ENCODE measurements at places on chromosomes 11 and 22.

DNA sequence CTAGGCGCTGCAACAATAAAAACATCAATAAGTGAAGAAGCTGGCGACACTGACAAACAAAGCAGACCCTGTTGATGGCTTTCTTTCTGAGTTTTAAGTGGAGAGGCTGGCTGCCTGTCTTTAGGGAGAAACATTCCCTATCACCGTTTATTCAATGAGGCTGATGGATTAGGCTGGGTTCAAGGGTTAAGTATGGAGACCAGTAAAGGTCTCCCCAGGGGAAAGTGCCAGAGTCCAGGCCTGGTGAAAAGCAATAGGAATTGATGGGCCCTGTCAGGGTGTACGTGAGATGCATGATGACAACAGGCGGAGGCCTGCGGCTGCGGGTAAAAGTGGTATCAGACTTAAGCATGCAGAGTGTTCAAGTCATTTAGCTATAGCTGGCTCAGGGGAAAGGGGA is 102.6 kb downstream of the ALX4 start:
- DNase-seq, result no peak

DNA sequence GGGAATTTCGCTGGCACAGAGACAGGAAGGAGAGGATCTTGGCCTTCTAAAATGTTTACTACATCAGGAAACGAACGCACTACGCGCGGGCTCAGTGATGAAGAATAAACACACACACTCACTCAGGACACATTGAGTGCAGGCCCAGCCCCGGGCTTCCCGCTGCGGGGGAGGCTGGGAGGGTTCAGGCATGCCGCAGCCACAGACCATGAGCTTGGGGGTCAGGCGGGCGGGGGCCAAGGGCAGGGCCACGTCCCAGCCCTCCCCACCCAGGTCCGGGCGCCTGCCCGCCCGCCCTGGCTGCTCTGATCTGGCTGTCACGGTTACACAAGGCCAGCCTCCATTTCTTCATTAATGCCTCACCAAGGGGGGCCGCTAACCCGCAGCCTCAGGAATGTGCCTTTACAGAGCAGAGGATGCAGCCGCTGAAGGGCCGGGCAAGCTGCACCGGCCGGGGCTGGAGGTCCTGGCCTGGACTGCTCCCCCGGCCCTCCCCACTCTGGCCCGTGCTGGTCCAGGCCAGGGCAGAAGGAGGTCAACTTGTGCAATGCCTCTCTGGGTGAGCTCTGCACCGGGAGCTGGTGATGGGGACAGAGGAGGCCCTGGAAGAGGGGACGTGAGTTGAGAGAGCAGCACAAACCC is 41.7 kb downstream of the IGF2 start:
- DNase-seq, result no peak

DNA sequence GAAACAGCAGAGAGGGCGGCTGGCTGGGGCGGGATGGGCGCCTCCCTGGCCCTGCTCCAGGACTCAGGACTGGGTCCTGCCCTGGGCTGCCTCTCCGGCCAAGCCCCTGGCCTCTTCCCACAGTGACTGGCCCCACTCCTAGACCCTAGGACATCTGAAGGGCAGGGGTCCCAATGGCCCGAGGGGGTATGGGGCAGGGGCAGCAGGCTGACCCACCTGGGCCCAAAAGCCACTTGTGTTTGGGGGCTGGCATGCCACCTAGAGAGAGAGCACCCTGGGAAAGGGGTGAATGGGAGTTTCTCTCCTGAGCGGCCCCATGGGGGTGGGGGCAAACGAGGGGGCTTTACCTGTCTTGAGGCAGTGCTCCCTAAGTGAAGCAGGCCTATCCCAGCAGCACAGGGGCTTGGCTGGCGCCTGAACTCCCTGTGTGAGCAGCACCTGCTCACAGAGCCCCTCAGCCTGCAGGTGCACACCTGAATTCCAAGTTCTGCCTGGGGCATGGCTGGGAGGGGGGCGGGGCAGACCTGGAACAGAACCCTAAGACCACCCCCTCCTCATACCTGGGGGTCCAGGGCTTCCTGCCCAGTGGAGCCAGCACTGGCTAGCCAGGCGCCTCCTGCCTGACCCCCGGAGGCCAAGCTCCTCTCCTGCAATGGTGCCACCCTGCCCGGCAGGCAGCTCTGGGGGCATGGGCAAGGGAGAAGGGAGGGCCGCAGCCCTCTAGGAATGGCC is 16.9 kb downstream of the DUSP8 start:
- no peak for DNase-seq

DNA sequence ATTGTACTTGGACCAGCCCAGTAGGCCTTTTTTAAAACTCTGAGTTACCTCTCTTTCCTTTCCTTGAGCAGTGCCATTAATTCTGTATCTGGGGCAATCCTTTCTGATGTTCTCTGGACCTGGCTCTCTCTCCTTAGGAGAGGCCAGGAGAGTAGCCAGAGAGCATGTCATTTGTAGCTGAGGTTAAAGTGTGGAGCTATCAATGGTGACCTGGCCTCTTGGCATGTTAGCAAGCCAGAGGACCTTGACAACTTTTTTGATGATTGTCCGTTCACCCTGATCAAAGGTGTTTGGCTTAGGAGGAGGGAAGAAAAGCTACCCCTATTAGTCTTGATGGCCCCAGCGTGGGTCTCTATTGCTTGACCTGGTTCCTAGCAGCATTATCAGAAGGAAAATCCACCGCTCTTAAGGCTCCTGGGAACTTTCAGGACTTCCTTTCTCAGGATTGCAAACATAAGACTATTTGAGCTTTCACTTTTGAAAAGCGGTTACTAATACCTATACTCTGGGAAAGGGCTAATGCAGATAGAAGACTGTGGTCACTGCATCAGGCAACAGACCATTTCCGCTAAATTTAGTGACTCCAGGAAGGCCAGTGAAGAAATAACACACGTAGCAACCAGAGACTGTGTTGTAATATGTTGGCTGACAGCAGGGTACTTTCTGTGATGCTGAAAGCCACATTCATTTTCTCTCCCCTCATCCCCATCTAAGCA is 18.2 kb downstream of the LIMK2 start:
- DNase-seq, result no peak

- DNase-seq, result no peak
These were observed 41.6 kb downstream of the DCUN1D5 start for GRCh38 chr11:103050351-103050750.

DNA sequence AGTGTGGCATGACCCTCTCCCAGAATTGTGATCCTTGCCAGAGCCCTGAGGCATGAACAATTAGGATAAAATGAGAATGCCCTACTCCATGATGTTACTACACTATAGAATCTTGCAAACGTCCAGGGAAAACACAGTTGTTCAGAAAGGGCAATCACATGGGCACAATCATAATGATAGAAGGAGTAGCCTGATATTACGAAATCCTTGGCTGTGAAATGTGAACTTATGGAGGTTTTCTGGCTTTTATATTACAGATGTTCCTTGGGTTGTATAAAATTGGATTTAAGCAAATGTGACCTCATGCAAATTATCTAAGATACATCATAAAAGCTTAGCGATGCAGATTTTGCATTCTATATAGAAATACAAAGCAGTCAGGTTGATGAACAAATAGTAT is 29.4 kb upstream of the TPH1 start:
- DNase-seq, result no peak

DNA sequence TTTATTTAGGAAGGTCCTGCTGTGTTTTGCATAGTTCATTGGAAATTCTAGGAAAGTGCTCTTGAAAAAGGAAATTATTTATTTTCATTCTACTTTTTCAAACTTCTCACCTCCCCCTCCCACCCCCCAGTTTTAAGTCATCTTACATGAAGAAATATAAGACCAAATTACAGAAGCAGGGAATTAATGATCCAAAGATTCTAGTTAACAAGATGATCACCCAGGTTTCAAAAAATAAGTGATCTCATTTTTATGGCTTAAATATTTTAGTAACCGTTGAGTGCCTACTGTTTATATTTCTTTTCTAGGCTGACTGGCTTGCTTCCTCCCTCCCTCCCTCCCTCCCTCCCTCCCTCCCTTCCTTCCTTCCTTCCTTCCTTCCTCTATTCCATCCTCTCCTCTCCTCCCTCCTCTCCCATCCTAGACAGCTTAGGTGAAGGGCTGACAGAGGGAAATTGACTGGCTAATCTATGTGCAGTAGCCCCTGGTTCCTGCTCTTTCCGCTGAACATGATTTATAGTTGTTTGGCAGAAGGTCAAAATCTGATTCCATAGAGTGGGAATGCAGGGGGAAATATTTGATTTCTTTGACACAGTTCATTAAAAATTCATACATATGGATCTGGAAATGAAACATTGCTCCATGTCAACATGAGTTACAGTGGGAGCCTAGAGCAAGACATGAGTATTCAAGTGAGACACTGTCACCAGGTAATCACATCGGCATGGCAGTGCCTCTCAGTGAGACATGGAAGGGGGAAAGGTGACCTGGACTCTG is 123.4 kb downstream of the COMMD9 start:
- DNase-seq, result no peak

GRCh38 chr11:128549256-128549944 is 38.0 kb downstream of the ETS1 start:
- no peak for DNase-seq

DNA sequence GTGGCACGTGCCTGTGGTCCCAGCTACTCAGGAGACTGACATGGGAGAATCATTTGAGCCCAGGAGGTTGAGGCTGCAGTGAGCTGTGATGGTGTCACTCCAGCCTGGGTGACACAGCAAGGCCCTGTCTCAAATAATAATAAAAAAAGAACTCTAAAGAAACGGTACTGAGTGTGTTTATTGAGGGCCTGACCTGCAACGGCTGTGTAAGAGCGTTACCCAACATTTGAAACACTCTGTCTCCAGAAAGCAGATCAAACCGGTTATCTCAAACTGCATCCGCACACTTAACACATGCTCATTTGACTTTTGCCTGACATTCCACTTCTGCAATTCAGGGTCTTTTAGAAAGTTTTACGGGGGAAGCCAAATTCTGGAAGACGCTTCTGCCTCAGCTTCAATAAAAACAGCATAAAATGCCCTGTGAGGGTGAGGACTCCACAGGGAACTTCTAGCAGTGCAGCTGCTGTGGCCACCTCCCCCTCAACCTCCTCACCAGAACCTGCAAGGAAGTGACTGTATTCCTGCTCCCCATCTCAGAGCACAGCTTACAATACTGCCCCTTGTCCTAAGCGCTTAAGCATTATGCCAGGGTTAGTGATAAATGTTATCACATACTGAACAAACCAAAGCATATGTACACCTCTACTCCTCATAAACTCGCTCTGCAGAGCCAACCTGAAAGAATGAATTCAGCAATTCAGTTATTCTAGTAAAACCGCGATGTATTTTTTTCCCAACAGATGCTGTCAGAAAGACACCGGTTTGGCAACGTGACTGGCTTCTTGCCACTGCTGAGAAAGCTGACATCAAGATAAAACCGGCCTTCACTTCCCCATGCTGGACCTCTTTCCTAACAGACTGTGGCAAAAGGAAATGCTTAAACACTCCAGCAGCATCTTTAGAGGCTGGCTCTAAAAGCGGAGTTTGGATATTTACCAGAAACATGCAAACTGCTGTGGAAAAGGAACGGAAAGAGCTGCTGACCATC is 52.2 kb downstream of the PRDM10 start:
- DNase-seq, result no peak

DNA sequence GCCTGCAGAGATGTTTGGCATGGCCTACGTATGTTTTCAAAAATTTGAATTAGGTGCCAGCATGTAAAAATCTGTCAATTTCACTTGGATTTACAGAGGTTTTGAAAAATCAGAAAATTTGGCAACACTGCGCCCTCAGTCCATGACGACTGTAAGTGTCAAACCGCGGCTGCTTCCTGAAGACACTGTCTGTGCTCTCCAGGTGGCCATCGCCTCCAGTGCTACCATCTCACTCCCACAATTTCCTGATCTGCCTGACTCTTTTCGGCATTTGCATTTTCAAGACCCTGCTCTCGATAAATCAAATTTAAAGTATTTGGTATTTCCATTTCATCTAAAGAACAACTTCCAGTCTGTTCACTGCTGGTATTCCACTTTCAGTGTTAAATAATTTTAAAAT is 34.6 kb downstream of the VSIG10L2 start:
- DNase-seq, result no peak

- no peak for DNase-seq
These were observed 60.1 kb downstream of the LRRC4C start for GRCh38 chr11:41399323-41399722.

DNA sequence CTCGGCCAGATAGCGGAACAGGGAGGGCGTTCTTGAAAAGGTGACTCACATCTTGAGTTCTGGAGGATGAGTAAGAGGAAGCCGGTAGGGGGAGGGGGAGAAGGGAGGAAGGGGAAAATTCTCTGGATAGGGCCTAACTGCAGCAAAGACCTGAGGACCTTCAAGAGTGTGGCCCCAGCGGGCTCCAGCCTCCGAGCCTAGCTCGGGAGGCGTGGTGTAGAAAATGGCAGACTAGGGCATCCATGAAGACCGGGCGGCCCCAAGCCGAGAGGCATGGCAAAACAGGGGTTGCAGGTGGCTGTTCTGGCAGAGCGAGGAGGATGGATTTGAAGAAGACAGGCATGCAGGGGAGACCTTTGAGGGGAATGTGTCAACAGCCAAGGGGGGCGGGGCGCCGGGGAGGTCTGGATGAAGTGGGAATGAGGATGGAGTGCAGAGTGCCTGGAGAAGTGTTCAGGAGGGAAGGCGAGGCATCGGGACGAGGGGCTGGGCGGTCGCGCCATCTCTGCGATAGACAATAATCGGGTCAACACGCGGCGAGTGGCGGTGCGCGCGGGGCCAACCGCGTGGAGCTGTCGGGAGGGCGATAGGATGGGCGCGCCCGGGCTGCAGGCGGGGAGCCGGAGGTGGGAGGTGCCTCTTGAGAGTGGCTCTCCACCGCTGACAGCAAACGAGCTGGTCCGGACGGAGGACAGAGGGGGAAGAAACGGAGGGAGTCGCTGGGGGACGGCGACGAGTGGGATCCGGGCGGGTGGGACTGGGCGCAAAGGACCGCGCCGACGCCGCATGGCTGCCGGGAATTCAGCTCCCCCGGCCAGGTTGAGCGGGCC is 40.0 kb upstream of the CREB3L1 start:
- no peak for DNase-seq

DNA sequence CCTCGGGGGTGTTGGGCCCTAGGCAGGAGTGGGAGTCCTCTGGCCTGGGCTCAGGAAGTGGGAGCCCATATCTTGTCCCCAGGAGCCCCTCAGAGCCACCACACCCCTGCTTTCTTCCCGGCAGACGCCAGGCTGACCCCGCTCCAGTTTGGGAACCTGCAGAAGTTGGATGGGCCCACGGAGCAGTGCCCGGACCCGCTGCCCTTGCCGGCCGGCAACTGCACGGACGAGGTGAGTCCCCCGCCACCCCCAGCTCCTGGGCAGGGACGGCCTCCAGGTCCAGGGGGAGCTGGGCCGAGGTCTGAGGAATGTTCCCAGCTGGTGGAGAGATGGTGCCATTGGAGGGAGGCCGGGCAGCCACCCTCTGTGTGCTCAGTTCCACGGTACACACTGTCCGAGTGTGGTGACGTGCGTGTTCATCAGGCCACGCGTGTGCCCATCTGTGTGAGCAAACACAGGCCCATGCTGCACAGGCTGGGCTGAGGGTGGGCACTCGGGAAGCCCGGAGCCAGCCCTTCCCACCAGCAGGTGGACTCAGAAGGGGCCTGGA is 4.8 kb downstream of the MUC5B start:
- DNase-seq, result no peak

GRCh38 chr11:113247966-113248365 is 66.4 kb upstream of the TTC12 start:
- DNase-seq, result no peak

GRCh38 chr11:15886866-15887265 is 469.5 kb downstream of the SOX6 start:
- DNase-seq, result no peak

Data from stimulated activated CD4-positive, alpha-beta T cell treated with anti-CD3 and anti-CD28 coated beads, Interleukin-1b, Interleukin-23, amount 100 ng/mL, for 1 hour (primary cell).